ENCODE measurements at places on chromosomes 3 and 15. TPM values are rescaled to one million over a fixed set of nuclear protein-coding genes. Genes with fewer than 3 reads are reported as not detected.

- no peak for DNase-seq
Observed at GRCh38 chr3:11407644-11408043, 135.4 kb downstream of the ATG7 start.

- no peak for DNase-seq
Observed at GRCh38 chr15:100335335-100335999, 6.3 kb downstream of the ADAMTS17 start.

DNA sequence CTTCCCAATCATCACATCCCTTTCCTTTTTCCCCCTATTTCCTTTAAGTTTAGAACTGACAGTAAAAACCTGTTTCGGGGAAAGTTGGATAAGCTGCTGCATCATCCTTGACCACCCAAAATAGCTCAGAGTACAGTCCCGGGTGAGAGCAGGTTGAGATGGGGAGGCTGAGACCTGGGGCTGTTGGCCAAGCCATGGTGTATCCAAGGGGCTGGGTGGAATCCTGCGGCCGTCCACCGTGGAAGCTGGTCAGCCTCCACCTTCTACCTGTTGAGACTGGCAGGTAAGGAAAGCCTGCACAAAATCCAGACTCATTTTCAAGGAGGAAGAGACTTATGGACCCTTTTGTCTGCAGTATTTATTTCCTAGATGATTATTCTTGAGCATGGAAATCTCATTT, 128.2 kb upstream of the PLXNA1 start:
- no peak for DNase-seq

DNA sequence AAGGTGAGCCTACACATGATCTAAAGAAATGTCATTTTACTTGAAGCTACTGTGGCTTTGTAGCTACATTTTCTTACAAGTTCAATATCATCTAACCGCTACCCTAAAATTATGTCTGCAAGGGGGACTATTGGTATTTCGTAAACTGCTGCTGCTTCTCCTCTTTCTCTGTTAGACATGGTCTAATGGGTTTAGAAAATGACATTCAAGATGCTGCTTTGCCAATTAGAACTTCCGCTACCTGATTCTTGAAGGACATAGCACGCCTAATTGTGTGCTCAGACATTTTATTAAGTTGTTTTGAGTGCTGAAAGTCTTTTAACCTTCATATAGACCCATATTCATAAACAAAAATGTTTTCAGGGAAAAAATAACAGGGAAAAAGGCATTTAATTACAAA, 283.7 kb upstream of the ICE2 start:
- no peak for DNase-seq

FBXO40 gene
- polyA plus RNA-seq, result 0.03 TPM

DNA sequence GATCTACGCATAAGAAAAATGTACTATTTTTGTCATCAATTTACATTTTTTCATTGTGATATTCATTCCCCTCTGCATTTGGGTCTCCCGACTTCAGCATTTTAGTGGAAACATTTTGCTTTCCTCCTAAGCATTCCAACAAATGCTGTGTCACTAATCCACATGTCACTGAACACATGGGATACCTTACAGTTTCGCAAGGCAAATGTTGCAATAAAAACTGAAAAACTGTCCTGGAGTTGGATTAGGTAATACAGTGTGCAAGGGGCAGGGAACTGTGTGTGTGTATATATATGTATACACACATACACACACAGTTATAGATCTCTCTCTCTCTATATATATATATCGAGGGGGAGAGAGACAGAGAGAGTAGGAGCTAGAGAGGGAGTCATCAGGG, 632.2 kb downstream of the MAGI1 start:
- no peak for DNase-seq

- DNase-seq, result no peak
Observed at GRCh38 chr3:131394400-131394799, 12.8 kb downstream of the NUDT16 start.

DNA sequence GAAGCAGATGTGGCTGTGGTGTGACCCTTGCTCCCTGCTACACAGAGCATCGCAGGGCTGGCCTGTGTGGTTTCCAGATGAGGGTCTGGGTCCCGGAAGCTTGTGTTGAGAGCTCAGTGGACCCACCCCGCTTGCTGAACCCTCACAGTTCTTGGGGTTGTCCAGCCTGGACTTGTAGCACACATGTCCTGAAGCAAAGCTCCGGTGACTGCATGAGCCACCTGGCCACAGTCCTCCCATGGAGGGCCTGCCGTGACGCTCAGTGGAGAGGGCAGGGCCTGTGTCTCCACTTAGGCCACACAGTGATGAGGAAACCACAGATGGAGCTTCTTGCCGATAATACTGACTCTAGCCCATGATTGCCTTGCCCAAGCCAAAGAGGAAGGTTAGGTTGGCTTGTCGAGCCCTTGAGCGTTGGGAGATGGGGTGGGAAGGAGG, 62.6 kb downstream of the RGMA start:
- no peak for DNase-seq

LCTL gene
- polyA plus RNA-seq, result 0.24 TPM

- no peak for DNase-seq
Observed at GRCh38 chr15:78077871-78078210, 330 bp upstream of the TBC1D2B start.

GRCh38 chr3:188595890-188596376, 442.0 kb downstream of the LPP start:
- no peak for DNase-seq

- DNase-seq, result no peak
Observed at GRCh38 chr3:140510303-140510861, 167.5 kb upstream of the TRIM42 start.

DNA sequence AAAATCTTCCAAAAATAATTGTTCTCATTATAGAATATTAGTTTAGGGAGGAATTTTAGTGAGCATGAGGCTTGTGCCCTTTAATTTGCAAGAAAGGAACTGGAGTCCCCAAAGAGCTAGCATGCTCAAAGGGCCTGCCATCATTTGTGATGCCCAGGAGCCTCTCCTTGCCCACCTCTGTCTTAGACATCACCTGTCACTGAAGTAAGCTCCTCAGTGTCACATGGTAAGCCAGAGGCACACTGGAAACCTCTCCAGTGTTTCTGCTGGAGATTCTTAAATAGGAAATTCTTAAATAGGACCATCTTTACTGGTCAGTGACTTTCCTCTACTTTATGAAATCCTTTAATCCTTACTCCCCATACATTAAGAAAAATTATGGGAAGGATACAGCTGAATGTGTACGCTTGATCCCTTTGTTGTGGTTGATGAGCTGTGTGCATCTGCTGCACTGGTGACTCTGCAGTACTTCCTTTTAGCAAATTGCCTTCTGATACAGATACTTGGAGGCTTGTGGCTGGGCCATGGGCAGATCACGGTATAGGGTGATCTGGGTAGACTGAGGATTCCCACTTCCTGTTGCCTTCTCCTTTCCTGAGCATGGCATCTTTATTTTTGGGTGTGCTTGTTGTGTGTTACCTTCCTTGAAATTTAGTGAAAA, 197.4 kb downstream of the KLHL25 start:
- DNase-seq, result no peak

- no peak for DNase-seq
Observed at GRCh38 chr3:154304116-154304786, 20.0 kb downstream of the DHX36 start.

KBTBD13 gene
- 0.09 TPM for polyA plus RNA-seq

BFSP2 gene
- polyA plus RNA-seq, result not detected

DNA sequence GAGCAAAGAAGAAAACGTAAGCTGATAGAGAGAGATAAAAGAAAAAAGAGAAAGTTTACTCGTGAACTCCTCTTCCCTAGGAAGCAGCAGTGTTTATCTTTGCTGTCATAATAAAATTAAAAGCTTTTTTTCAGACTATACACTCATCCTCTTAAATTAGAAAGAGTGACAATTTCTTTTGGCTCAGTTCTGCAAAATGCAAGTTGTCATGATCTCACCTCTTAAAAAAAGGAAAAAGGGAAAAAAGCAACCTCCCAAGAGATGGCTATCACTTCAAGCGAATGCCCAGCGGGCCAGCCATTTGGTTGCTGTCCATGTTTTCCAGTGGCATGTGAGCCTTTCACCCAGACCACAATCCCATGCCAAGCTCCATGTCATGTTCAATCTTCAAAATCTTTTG, 7.0 kb upstream of the THBS1 start:
- DNase-seq, result no peak

DNA sequence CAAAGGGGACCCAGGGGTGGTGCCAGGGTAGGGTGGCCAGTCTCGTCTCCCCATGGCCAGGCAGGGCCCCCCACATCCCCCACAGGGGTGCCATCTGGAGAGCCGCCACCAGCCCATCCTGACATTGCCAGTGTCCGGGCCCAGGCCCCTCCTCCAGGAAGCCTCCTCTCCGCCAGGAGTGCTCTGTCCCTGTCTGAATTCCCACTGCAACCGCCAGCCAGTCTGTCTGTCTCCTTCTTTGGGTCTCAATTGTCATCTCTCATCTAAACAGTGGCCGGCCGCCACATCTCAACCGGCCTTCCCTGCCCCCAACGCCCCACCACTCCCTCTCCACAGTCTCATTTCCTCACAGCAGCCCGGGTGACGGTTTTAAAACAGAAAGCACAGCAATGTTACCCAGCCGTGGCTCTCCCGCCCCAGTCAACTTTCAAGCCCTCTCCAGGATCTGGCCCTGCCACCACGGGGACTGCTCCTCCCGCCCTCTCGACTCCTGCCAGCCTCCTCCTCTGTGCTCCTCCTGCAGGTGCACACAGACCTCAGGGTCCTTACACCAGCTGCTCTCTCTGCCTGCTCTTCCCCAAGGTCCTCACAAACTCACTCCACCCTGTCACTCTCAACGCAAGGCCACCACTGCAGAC, 57.0 kb downstream of the IQSEC1 start:
- DNase-seq, result no peak

GRCh38 chr3:161401389-161401788, 30.1 kb upstream of the SPTSSB start:
- no peak for DNase-seq

DNA sequence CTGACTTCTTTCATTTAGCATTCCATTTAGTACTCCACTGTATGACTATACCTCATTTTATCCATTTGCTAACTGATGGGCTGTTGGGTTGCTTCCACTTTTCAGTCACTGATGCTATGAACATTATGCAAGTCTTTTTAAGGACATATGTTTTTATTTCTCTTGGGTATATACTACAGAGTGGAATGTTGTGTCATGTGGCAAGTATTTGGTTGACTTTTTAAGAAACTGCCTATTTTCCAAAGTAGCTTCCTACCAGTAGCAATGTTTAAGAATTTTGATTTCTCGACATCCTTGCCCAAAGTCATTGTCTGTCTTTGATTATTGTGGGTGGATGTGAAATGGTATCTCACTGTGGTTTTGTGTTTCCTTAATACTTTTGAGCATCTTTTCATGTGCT, 110.1 kb upstream of the TPM1 start:
- DNase-seq, result no peak

GRCh38 chr3:73729969-73730440, 105.3 kb upstream of the PDZRN3 start:
- DNase-seq, result no peak

GLDN gene
- 0.21 TPM for polyA plus RNA-seq

DNA sequence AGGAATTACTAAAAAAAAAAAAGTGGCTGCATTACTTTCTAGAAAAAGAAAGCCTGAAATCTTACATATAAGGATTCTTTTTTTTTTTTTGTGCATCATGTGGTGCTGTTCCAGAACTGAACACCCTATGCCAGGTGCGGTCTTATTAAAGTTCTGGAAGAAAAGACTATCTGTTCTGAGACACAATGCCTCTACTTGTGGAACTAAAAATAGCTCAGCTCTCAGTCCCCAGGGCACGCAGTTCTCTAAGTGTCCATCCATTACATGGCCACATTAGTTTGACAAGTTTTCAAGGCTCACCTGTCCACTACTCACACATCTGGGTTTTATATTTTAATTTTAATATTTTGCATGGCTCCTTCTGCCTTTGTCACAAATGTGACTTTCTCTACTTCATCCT, 126.6 kb upstream of the ADAMTS9 start:
- no peak for DNase-seq

DNA sequence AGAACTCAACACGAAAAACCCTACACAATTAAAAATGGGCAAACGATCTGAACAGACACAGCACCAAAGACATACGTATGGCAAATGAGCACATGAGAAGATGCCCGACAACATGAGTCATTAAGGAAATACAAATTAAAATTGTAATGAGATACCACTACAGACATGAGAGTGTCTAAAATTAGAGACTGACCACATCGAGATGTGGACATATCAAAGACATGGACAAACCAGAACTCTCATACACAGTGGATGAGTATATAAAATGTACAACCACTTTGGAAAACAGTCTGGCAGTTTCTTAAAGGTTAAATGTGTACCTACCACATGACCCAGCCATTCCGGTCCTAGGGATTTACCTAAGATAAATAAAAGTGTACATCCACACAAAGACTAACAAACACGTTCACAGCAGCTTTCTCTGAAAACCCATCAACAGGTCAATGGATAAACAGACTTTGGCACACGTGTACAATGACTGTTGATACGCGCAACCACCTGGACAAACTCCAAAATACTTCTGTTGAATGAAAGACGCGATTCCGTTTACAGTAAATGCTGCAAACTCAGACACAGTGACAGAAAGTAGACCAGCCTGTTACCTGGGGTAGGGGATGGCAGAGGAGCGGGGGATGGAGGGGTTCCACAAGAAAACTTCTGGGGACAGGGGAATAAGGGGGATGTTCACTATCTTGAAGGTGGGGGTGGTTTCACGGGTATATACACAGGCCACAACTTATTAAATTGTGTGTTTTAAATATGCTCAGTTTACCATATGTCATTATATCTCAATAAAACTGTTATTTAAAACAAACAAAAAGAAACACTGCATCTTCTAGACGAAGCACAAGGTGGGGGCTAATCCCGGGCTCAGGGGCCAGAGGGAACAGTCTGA, 2.1 kb downstream of the TNK2 start:
- no peak for DNase-seq

GRCh38 chr3:194038960-194039359, 97.0 kb upstream of the HES1 start:
- DNase-seq, result no peak
